ENCODE measurements at places on chromosomes 16 and 17.

DNA sequence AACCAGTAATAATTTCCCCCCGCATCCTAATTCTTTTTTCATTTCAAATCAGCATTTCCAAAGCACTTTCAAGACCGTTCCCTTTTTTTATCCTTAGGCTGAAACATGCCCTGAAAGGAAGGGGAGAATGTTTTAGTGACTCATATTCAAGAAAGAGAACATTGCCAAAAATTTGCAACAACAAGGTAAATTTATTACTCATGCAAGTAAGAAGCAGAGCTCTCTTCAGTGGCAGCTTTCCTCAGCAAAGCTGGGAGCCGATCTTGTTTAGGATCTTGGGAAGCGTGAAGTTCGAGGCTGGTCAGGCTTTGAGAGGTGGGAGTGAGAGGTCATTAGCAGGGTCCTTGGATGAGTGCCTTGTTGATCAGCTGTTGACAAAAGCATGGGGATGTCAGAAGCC is 129.5 kb downstream of the PRKCA start:
- DNase-seq: no peak

DNA sequence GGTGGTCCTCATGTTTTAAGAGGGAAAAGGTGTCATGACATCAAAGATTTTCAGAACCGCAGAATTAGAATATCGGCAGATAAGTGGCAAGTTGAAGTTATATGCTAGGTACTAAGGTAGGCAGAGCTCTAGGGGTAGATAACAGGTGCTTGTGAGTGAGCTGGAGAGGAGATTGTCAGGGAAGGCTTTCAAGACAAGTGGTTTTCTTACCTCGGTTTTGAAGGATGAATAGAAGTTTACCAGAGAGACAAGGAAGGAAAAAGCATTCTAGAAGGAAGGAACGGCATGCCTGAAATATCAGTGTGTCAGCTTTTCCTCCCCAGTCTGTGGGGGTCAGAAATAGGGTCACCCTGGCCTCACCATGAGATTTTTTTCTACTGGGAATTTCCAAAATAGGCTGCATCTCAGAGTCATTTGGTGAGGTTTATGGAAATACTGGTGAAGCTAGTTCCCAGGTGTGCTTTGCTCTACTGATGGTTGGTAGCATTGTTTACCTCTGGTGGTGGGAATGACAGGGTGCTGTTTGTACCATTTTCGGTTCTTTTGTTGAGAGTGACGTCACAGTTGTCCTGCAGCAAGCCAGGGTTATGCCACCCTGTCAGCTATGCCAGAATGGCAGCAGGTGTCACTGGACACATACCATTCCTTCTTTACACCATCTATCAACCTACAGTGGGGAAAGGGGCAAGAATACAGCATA is 112.5 kb downstream of the MSI2 start:
- no peak for DNase-seq

GRCh38 chr17:50955667-50956120 is 89.5 kb upstream of the TOB1 start:
- peak; percentile 26 for DNase-seq

DNA sequence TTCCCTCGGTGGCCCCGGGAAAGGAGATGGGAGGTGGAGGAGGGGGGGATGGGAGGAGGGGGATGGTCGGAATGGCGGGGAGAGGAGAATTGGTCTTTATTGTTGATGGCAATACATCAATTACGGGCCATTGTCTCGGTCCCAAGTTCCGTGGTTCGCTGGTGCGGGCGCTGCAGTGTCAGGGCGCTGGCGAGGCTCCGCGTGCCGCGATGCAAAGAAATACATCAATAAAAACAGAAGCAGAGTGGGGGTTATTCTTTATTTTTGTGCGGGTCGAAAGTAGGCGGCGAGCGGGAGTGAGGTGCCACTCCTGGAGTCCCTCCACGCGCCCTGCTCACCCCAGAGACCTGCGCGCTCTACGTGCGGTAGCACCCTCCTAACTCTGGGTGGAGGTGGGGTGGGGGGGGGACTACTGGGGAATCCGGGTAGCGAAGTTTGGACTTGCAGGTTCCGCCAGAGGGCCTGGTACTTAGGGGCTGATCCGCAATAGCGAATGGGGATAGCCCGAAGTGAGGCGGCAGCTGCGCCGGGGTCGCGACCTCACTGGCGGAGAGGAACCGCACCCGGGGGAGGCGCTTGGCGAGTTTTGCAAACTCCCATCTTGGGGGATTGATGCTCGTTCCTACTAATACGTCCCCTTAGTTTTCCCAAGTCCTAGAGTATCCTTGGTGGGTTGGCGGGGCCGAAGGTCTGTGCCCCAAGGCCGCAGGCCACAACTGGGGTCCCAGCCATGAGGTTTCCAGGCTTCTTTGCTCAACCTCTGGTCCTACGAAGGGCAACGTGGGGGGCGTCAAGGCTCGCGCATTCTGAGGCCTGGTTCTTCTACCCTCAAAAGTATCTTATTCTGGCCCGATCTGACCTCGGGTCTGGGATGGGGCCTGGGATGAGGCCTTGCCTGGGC is 3.5 kb upstream of the SALL1 start:
- no peak for DNase-seq

DNA sequence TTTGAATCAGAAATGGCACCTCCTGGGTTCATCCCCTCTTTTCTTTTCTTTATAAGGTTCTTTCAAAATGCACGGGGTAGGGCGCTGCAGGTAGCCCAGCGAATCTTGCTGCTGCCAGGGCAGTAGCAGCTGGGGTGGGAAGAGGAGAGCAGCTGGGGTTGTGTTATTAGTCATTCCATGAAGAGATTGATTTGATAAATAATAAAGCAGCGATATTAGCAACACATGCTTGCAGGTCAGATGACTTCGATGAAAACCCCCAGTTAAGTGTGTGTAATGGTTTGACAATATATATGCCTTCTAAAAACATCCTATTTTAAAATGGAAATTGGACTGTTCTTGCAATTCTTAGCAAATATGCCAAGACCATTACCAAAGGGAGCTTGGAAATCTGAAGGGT is 200.7 kb downstream of the CCDC182 start:
- DNase-seq: no peak

DNA sequence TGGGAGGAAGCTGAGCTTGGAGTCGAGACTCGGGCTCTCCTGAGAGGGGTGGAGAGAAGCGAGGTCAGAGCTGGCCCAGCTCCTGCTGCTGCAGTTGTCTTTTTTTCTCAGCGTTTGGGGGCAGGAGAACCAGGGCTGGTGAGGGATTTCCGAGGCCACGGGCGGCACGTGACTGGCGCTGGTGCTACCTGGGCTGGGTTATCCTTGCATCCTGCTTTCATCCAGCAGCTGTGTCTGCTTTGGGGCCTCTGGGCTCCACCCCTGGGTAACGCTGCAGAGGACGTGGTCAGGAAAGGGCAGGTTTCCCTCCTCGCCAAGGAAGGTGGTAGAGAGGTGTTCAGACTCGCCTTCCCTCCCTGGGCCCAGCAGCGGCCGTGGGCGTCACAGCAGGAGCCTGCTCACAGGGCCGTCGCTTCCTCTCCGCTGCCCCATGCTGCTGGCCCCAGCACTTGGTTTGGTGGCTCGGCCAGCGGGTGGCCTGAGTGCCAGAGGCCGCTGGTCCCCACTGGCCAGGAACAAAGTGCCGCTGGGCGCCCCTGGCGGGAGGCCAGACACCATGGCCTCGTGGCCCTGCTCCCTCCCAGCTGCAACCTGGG is 22.5 kb downstream of the GSE1 start:
- DNase-seq: no peak

- DNase-seq: no peak
Observed at GRCh38 chr17:29608986-29609385, 13.7 kb downstream of the CORO6 start.

- peak; percentile 8 for DNase-seq
Observed at GRCh38 chr16:15466886-15467781, 32.7 kb downstream of the BMERB1 start.

GRCh38 chr17:66299711-66300110 is 2.7 kb upstream of the PRKCA start:
- DNase-seq: no peak

DNA sequence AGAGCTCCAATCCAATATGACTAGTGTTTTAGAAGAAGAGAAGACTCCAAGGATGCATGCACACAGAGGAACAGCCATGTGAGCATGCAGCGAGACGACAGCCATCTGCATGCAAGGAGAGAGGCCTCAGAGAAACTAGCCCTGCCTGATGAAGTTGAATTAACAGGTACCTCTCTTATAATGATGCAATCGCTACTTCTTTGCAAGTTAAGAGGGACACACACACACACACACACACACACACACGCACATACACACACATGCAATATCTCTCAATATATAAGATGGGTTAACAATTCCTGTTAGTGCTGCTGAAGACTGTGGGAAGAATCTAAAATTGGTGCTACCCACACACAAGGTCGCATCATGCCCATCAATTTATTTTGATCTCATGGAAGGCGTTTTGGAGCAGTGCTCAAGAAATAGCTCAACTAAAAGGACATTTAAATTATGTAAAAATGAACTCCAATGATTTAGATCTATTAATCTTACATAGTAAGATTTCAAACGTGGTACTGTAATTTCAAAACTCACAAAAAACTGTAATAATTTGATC is 7.0 kb upstream of the GINS3 start:
- DNase-seq: no peak

DNA sequence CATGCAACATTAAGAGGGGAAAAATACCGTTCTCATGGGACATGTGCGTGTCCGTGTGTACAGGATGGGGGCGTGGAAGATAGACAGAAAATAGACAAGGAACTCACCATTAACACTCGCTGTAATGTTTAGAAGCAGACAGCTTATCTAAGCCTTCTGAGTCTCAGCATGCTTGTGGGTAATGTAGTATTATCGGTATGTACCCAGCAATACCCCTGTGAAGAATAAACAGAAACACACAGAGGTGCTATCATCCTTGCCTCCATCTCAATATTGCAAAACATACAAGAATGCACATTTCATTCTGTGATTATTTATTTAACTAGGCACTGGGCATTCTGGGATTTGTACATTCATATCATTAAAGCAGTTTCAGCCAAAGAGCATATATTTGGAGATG is 42.0 kb upstream of the RBFOX1 start:
- DNase-seq: no peak

- no peak for DNase-seq
Observed at GRCh38 chr17:74049167-74049966, 154.1 kb upstream of the RPL38 start.

- DNase-seq: no peak
Observed at GRCh38 chr16:66159987-66160386, 206.5 kb upstream of the CDH5 start.

GRCh38 chr16:3514621-3515020 is 13.8 kb downstream of the CLUAP1 start:
- DNase-seq: peak; percentile 32

GRCh38 chr17:68439656-68440290 is 17.5 kb downstream of the WIPI1 start:
- DNase-seq: no peak

DNA sequence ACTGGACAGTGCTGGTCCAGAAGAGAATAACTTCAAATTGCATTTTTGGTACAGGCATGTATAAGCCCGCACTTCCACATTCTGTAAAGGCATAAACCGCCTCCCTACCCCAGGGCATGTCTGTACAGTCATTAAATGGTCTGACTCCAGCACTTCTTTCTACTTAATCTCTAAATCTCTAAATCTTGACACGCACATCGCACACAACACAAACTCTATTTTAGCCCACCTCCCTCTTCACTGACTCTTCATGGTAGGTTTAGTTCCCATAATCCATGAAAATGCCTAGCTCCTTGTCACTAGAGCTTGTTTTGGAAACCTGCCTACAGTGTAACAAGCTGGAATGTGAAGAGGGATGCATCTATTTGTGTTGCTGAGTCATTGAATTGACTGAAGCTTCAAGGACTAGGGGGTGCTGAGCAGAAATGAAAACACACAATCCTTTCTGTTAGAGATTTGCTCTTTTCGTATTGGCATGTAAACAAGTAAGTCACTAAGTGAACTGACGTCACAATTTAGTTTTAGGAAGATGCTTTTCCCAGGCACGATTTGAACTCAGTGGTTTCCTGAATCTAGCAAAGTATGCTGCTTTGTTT is 1.6 kb upstream of the DUSP14 start:
- no peak for DNase-seq

DNA sequence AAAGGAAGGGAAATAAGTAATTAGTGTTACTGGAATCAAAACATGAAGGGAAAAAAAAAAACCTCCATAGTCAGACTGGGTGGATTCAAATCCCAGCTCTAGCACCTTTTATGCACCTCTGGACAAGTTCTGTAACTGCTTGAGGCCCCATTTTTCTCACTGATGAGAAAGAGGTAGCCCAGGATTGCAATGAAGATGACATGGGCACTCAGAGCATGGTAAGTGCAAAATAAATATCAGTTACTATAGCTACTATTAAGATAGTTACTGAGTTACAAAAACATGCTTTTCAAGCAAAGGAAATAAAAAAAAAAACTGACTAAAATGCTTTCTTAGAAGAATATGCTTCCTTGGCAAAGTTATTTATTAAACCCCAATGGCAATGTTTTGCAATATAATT is 58.8 kb downstream of the CEP95 start:
- DNase-seq: no peak

DNA sequence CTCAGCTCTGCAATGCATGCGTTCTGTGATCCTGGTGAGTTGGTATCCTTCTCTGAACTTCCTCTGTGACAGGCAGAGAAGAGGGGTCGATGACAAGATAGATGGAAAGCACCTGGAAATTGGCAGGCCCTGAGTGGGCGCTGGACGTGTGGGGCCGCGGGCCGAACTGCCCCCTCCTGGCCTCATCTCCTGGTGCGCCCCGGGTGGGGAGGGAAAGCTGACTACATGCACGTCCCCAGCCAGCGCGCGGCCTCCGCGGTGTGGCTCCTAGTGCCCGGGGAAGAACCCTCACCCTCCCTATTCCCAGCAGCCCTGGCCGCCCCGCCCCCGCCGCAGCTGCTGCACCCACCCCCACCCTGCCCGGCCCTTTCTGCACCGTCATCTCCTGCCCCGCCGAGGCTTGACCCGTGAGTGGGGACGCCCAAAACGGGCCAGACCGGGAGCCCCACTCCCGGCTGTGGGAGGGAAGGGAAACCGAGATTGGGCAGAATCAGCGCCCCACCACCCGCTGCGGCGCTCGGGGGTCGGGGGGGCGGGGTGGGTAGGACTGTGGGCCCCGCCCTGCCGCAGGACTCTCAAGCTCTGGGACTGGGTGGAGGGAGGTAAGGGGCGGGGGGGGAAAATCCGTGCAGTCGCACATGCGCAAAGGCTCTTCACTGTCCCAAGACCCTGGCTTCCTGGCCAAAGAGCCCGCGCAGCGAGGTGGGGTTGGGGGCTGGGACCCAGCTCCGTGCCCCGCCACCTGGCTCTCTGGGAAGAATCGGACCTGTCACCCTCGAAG is at the start of gene NOL3:
Gene NOL3, plus strand, starts transcription at position 371 of the 781 bp plus-strand sequence.
- peak; percentile 84 for DNase-seq
